ENCODE measurements at places on chromosomes 2 and 18.

DNA sequence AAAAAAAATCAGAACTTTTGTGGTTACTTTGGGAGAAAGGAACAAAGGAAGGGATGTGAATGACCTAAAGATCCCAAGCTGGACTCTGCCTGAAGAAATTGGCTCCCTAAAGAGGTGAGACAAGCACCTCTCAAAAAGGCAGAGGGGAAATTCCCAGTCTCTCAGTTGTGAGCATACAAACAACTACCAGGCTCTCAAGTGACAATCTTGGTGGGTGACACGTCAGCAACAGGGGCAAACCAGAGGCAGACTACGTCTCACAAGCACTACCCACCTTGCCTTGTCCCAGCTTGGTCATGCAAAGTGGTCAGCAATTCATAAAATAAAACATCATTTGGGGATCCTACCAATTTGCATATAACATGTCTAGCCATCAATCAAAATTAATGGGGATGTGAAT lies 24.3 kb upstream of the LRATD1 start:
- no peak for DNase-seq

DNA sequence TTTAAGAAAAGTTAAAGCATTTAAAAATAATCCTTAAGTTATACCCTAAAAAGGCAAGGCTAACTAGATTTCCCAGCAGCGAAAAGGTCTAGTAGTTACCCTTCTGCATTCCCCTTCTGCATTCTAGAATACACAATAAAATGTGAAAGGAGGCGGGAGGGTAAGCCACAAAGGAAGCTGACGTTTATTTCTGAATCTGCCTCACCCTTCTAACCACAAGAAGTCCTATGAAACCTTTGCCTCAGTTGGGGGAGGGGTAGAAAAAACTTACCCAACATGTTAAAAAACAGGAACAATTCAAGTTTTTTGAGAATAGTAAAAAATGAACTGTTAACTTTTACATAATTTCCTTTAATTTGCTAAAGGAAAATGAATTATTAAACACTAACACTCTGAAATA lies 11.3 kb downstream of the STK17B start:
- peak; percentile 92 for DNase-seq

- DNase-seq = no peak
Observed at GRCh38 chr2:196729418-196729817, 70.1 kb downstream of the GTF3C3 start.

DNA sequence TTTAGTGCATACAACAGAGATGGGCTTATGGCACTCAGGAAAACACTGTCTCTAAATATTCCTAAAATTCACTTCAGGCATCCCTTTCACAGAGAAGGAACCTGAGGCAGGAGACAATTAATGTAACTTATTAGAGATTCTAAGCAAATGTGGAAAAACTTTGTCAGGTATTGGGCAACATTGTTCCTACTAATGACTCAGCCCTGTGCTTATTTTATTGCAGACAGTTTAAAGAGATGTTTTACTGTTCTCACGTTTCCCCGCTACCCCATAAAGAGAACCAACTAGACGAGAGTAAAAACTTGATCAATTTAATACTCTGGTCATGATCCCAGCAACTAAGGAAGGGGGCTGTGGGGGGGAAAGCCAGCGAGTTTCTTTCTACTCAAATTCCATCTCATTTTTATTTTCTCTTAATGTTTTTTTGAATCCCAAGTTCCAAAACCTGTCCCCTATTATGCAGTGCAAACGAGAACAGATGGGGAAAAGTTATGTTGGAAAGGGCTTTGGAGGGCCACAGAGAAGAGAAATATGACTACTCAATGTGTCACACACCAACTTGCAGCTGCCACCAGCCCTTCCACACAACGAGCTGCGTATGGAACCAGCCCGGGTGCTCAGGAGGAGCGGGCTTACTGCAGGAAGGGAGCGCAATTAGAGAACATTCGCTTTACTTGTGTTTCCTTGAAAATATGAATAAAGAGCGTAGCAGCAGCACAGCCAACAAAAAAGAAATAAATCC lies 18.7 kb upstream of the ACVR1 start:
- DNase-seq = peak; percentile 38

GRCh38 chr2:79984476-79984875 lies 320.1 kb downstream of the LRRTM1 start:
- DNase-seq = no peak

DNA sequence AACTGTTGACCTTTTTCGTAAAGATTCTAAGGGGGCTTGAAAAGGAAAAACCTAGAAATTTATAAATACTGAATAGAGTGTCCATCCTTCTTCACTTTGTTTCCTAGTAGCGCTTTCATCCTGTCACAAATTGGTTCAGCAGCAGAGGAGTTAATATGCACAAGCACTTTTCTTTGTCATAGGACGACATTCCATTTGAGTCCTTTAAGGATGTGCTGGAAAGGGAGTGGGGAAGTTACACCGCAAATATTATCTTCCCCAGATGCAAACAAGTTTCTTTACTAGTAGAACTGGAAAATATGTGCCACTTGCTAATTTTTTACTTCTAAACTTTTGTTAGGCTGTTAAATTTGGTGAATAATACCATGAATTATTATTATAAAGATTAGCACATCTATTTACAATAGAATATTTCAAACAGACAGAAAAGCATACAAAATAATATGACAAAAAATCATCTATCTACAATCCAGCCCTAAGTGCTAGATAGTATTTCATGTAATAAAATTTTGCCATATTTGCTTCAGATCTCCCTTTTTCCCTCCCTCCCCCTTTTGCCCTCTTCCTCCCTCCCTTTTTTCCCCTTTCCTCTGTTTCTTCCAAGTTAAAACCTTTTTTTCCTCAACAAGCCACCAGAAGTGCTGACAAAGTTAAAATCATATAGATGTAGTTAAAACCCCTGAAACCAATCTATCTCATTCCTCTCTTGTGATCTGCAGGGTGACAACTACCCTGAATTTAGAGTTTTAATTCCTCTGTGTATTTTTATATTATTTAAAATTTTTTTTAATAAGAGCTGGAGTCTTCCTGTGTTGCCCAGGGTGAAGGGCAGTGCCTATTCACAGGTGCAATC lies 50.5 kb upstream of the MAP4K3 start:
- DNase-seq = peak; percentile 69

- DNase-seq = peak; percentile 5
Observed at GRCh38 chr2:230327418-230328154, 593 bp downstream of the SP140L start.

DNA sequence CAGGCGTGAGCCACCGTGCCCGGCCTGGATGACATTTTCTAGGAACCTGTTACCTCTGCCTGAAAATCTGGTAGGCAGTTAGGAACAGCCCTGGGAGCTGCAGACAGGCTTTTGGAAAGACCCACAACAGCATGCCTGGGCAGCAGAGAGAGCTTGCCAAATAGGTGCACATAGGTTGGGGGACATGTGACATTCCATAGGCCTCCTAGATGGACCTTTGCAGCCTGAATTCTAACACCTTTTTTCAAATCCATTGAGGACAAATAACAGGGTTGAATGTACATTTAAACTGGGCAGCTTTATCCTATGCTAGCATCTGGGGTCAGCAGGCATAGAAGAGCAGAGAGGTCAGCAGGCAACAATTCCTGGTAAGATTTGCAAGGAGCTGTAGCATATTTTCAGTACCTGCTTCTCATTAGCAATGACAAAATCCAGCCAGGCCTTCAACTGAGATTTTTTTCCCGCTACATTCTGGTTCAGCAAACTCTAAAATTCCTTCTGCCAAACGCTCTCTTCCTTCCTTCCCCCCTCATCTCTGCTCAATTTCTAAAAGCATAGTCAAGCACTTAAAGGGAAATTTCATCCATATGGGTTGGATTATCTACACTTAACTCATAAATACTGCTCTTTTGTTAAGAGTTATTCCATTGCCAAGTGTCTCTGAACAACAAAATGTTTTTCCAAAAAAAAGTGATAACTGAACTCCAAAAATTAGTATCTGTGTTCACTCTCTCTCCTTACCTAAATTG lies 75.2 kb downstream of the SOWAHC start:
- no peak for DNase-seq

GRCh38 chr2:11753452-11753885 lies 7.0 kb downstream of the LPIN1 start:
- DNase-seq = no peak

Data from fibroblast of skin of back (primary cell).